ENCODE measurements at places on chromosomes 13 and 19.

GRCh38 chr13:51894239-51894638 lies 32.5 kb downstream of the CCDC70 start:
- no peak for DNase-seq

GRCh38 chr19:48859711-48860572 lies 8.5 kb downstream of the PLEKHA4 start:
- DNase-seq = no peak

DNA sequence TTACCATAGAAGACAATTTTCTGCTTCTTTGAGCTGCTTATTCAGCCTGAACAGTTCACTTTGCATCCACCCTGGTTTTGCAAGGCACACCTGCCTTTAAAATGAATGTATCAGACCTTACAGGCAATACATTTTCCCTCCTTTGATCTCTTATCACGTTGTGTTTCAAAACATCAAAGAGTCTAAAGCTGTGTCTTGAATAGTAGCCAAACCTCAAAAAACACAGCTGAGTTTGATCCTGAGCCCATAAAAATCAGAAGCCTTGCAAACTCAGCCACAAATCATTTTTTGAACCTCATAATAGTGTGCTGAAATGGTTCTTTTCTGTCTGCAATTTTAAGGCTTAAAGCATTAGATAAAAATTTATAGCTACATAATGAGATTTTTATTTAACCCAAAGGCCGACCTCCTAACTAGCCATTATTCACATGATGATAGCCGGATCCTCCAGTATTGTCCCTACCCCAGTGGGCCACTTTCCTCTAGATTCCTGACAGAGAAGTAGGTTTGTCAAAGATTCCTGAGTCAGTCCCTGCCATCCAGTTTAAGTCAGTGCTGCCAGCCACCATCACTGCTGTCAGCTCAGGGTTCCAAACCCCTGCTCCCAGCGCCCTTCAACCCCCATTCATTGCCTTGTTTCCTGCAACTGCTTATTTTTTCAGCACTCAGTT lies 71.8 kb downstream of the CAB39L start:
- DNase-seq = no peak

DNA sequence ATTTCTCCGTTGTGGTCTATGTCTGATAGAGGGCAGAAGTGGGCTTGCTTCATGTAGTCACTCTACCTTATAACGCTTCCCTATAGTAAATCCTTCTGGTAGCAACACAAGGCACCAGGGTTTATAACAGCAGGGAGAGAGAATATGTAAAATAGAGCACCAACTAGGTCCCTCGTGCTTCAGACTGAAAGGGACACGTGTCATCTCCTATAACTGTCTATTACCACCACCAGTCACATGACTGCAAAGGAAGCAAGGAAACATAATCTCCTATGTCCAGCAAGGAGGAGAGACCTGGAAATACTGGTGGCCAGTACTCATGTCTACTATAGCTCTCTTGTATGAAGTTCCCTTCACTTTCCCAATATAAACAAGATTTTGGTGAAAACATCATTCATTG lies 79.2 kb downstream of the SLAIN1 start:
- no peak for DNase-seq

DNA sequence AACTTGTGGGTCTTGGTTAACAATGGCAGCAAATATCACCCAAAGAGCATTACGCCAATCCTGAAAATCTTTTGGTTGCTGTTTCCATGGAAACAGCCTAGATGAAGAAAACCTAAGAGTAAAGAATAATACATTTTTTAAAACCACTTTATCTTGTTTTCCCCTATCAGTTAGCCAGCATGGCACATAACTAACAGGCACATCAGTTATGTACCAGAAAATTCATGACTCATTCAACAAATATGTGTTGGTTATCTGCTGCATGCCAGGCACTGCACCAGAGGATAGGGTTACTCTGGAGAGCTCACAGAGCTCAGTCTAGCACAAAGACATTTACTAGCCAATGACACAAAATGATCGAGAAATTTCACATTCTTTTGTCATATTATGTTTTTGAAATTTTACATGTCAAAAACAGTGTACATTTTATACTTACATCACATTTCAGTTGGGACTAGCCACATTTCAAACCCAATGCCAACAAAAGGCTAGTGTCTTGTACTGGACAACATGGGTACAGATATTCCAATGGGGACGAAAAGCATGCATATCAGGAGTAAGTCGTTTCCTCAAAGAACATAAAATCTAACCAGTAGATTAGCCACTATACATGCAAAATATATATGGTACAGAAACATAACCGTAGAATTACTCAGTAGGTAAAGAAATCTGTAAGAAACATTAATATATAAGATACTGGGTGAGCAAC lies 20.3 kb downstream of the LNX2 start:
- DNase-seq = peak; percentile 65

- no peak for DNase-seq
Observed at GRCh38 chr13:99022941-99023340, 45.1 kb upstream of the DOCK9 start.

GRCh38 chr19:2453431-2454025 lies 3.2 kb downstream of the LMNB2 start:
- DNase-seq = no peak

- DNase-seq = no peak
Observed at GRCh38 chr13:102276404-102276803, 125.4 kb downstream of the FGF14 start.

- peak; percentile 52 for DNase-seq
Observed at GRCh38 chr19:46299004-46299509, 2.2 kb downstream of the HIF3A start.

DNA sequence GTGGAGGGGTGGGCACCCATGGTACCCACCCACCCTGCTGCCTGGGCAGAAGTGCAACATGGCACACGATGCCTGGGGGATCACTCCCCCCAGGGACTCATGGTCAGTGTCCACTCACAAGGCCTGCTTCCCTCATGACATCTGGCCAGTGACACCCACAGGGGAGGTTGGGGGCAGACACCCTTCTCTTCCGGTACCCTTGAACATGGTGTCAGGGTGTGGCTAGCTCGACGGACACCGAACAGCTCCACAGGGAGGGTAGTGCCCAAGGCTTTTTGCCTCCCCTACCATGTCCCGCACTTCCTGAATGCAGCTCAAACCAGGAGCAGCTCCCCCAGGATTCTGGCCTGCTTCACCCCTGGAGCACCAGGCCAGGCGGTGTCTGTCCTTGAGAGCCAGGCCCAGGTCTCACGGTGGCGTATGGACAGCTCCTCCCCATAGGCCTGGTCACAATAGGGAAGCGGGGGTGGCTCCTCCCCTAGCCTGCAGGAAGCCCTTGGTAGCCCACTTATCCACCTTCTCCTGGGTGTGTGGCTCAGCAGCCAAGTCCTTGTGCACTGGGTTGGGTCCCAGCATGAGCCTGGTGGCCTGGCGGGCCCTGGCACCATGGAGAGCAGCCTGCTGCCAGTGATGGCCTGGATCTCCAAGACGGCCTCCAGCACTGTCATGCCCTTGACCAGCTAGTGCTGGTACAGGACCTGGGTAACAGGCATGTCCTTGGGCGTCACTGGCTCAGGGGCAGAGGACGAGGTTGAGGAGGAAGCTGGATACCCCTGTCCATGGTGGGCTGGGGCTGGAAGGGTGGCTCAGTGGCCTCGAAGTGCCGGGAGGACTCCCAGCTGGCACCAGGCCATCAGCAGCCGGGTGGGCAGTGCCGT lies 7.8 kb downstream of the ACP4 start:
- DNase-seq = no peak

DNA sequence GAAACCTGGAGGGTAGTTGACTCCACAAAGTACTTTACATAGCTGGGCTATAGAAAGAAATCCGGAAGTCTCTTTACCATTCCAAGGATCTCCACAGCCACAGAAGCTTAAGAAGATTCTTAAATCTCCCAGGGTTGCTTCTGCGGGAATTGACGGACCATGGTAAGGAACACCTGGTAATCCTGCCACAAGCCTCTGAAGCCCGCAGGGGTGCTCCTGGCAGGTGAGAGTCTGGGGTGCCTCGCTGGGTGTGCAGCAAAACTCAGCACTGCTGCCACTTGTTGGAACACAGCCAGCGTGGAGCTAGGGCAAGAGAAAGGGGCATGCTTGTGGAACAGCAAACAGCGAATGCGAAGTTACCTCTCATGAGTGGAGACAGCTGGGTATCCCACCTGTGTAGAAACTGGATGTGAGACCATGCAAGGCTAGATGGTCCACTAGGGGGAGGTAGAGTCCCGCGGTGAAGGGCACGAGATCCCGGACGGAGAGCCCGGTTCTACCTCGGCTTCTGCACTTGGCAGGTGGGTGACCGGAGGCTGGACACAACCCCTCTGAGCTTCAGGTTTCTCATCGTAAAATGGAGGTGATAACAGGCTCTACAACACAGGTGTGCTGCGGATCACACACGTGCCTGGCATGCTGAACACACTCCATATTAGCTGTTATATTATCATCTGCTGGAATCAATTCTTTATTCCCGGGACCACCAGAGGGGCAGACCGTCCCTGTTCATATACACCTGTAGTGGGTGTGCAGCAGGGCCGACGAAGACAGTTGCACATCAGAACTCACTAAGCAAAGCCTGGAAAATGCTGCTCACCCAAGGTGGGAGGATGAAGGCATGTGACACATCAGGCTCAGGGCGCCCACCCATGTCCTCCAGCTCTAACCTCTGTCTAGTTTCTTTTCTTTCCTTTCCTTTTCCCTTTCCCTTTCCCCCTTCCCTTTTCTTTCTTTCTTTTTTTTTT lies 24.1 kb upstream of the UBAC2 start:
- no peak for DNase-seq

GRCh38 chr19:55306712-55307111 lies 18.4 kb downstream of the TMEM150B start:
- no peak for DNase-seq

- no peak for DNase-seq
Observed at GRCh38 chr19:33064792-33065550, at the start of gene RHPN2. RHPN2 (minus strand) TSS chr19:33064888; CDS start chr19:33064852, 36 bp downstream.

GRCh38 chr13:106942563-106942962 lies 374.6 kb upstream of the ARGLU1 start:
- no peak for DNase-seq

- DNase-seq = no peak
Observed at GRCh38 chr13:113528813-113529180, 38.3 kb upstream of the DCUN1D2 start.

DNA sequence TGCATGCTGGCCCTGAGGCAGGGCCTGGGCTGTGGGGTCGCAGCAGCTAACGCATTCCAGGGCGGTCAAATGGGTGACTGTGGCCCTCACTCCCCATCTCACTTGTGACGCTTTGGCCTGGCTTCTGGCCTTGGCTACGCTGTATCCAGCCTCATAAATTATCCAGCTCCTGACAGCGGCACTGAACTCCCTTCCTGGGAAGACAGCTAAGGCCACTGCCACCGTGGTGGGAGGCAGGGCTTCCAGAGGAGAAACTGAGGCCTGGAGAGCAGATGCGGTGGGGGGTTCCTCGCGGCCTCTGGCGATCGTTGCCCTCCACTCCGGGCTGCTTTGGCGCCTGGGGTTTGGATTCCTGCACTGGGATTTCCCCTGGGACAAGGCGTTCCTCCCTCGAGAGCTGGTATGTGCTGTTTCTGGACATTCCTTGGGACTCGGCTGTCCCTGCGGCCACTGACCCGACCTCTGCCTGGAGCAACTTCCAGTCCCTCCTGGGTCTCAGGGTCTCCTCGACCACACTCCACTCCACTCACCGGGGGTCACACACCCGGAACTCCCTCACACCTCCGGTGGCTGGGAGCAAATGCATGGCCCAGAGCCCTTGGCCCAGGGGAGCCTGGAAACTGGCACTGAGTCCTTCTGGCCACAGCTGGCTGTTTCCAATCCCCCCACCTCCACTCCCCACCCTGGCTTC lies 3.4 kb downstream of the TBXA2R start:
- DNase-seq = no peak

GRCh38 chr19:4139614-4140236 lies 13.7 kb upstream of the CREB3L3 start:
- no peak for DNase-seq

DNA sequence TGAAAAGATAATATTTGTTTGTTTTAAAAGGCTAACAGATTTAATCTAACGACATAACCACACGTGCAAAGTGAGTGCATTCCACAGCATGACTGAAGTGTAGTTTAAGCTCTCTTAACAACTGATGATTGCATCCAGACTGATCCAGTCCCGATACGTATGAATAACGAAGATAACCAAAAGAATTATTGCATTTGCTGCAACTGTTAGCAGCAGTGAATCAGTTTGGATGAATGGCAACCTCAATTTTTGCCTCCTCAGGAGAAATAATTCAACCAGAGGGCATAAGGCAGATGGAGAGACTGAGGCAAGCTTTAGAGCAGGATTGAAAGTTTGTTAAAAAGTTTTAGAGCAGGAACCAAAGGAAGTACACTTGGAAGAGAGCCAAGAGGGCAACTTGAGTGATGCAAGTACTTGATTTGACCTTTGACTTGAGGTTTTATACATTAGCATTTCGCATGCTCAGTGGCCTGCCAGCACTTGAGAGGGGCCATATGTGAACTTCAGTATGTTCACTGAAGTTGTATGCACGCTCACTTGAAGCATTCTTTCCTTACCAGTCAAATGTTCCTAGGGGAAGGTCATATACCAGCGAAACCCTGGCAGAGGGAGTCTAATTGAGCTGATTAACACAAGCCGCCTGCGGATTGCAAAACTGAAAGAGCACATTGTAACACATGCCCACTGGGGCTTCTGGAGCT lies 835.0 kb upstream of the PCDH20 start:
- no peak for DNase-seq

GRCh38 chr13:113981194-113981605 lies 7.3 kb upstream of the C13orf46 start:
- no peak for DNase-seq

DNA sequence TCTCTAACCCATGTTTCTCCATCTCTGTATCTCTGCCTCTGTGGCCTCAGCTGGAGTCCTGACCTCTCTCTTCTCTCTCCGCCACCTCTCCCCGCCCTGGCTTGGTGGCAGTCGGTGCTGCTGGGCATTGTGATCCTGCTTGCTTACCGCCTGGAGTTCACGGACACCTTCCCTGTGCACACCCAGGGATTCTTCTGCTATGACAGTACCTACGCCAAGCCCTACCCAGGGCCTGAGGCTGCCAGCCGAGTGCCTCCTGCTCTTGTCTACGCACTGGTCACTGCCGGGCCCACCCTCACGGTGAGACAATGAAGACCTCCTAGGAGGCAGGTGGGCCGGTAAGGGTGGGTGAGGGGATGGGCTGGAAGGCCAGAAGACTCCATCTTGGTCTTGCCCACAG lies 4.2 kb downstream of the PLPPR2 start:
- no peak for DNase-seq

DNA sequence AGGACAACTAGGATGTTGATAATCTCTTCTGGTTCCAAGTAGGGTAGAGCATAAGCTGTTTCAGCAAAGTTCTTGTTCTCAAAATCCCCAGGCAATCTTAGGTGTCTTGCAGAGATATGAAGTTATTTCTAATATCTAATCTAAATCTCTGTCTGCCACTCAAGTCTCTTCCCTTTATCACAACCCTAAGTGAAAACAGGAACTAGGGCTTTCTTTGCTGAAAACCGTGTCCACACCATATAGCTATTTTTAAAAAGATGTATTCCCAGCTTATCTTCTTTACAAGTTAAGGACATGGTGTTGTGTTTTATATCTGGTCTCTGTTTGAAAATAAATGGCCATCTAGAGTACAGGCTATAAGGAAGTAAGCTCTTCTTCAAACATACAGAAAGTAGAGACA lies 11.3 kb upstream of the RNASEH2B start:
- no peak for DNase-seq

- DNase-seq = no peak
Observed at GRCh38 chr19:2305452-2306280, 2.3 kb downstream of the LINGO3 start.
